WTC11 (cell line): ENCODE measurements at places on chromosomes 5 and 9.

DNA sequence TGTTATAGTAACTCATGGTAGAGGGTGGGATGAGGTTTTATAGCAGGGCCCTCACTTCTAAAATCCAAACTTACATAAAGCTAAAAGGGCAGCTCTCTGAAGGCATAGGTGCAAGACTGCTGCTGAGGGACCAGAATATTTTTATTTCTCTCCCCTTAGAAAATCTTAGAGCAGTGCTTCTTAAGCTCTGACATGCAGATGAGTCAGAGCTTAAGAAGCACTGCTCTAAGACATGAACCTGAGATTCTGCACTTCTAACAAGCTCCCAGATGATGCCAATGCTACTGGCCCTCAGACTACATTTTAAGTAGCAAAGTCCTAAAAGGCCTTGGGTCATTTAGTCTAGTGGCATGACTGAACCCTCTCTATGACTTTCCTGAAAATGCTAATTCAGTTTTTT lies 97.6 kb upstream of the SPRY4 start:
- no peak for DNase-seq

DNA sequence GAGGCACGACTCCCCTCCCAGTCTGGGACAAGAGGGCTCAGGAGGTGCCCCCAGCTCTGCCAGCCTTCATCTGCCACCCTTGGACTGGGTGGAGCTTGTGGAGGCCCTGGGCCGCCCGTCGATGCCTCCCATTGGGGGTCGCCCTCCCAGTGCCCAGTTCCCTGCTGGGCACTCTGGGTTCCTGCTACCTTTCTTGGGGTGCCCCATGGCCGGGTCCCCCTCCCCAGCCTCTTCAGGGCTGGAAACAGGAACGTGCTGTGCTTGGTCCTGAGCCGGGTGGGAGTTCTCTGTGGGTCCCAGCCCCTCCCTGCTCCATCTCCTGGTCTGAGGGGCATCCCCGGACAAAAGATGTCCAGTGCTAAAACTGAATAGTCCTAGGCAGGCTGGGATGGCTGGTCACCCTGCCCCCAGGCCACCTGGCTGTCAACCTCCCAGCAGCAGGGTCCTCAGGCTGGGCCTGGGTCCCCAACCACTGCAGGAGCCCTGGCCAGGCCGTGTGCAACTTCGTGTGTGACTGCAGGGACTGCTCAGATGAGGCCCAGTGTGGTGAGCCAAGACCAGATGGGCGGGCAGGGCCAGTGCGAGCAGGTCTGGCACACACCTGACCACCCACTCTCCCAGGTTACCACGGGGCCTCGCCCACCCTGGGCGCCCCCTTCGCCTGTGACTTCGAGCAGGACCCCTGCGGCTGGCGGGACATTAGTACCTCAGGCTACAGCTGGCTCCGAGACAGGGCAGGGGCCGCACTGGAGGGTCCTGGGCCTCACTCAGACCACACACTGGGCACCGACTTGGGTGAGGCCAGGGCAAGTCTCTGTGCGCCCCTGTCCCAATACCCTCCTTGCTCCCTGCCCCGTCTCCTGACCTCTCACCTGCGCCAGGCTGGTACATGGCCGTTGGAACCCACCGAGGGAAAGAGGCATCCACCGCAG lies 784 bp downstream of the MAMDC4 start:
- no peak for DNase-seq

GRCh38 chr9:126423916-126424185 lies 97.2 kb downstream of the MVB12B start:
- no peak for DNase-seq

DNA sequence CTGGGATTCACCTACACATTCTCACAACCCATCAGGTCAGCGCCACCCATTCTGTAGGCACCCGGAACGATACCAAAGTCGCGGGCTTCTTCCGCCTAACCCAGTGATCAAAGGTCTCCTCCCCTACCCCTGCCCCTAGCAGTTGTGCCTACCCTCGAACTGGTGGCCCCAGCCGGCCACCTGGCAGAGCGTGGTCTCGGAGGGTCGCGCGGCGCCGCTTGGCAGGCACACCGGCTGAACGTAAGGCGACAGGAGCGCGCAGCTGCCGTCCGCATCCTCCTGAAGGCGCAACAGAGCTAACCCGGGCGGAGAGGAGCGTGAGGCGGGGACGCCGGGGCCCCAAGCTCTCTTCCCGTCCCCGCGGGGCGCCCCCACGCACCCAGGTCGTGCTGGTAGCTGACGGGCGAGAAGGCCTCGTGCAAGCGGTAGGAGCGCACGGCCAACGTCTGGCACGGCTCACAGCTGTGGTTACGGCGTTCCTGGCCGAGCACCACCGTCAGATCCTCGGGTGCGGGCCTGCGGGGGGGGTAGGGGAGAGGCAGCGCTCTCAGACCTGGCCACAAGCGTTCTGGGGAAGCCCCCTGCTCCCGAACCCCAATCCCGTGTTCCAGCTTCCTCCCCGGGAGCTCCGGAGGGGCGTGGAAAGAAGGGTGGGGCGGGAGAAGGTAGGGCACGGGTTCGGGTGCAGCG lies 2.8 kb upstream of the PFN3 start:
- DNase-seq = peak; percentile 50

DNA sequence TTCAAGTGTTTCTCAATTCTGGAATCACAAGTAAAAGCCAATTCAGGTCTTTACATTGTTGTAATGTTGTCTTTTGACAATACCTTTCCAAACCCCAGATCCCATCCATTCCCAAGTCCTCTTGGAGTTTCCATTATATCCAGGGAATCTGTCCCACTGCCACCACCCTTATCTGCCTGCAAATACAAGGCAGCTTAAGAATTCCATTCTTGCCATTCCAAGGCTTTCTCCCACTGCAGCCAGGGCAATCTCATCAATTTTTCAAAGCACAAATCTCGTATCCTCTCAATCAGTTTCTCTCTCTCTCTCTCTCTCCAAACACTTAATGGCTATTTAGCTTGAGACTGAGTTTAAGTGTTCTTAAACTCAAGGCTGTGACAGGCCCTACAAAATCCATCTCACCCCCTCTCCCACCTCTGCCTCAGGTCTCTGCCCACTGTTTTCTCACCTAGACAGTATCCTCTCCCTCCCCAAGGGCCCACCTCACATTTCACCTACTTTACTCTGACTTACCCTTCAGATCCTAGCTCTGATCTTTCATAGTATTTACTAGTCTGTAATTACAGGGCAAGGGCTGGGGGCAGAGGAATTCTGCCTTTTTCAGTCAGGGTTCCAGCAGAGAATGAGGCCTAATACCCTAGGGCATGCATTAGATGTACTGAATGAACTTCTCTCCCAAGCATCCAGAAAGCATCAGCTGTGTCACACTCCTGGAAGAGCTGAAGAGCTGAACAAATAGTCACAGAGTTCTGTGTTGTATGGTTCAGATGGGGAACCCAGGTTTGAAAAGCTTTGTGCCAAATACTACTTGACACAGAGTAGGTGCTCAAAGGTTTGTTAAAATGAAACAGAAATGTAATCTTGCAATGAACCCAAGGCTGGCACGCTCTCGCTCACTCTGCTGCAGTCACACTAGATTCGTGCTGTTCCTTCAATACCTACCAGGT lies 46.0 kb downstream of the RAPGEF1 start:
- DNase-seq = no peak

GRCh38 chr5:131185523-131186104 lies 14.9 kb downstream of the LYRM7 start:
- DNase-seq = no peak

- no peak for DNase-seq
Measured at GRCh38 chr5:128574041-128574440, 36.0 kb upstream of the FBN2 start.

DNA sequence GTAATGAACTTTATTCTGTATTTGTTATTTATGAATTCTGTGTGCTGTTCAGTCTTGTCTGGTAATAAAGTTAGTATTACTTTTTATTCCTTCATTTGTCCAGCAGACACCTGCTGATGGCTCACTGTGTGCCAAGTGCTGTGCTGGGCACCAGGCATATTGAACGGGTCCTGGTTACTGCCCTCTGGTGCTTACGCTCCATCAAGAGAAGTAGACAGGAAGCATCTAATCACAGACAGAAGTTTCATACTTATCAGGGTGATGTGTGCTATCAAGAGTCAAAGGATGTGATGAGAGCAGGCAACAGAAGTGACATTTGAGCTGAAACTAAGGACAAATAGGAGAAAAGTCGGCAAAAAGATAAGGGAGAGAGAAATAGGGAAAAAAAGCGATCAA lies 153.1 kb downstream of the FGF1 start:
- DNase-seq = no peak

GRCh38 chr5:1524481-1524798 lies 680 bp upstream of the LPCAT1 start:
- peak; percentile 27 for DNase-seq

DNA sequence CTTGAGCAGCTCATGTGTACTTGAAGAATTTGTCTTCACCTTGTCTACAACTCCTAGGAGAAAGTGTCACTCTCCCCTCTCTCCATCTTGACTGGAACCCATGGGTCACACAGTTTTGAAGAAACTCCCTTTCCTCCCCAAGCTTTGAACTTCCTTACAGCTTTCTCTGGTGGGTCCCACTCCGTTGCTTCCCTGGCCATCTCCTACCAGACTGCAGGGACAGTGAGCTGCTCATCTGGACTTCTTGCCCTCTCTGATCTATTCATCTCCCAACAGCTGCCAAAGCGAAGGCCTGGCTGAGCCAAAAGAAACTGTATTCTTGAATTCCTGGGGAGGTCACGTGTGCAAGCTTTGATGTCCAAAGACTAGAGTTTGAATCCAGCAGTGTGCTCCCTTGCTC lies 22.7 kb upstream of the CXCL14 start:
- no peak for DNase-seq

GRCh38 chr5:149677731-149678130 lies 52.4 kb upstream of the PPARGC1B start:
- no peak for DNase-seq

GRCh38 chr9:109893241-109893640 lies 113.2 kb downstream of the PALM2AKAP2 start:
- no peak for DNase-seq

DNA sequence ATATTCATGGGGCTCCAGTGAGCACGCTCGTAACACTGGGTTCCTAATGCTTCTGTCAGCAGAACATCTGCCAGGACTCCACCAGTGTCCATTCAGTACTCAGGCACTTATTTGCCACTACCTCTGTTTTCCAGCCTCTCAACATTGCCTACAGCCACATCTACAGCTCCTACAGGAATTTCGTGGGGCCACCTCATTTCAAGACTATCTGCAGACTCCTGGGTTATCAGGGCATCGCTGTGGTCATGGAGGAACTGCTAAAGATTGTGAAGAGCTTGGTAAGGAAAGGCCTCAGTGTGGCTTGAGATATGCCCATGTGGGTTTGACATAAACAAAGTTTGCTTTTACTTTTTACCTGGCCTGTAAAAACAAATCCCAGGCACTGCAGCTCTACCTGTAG lies 92.9 kb downstream of the CYFIP2 start:
- DNase-seq = no peak

DNA sequence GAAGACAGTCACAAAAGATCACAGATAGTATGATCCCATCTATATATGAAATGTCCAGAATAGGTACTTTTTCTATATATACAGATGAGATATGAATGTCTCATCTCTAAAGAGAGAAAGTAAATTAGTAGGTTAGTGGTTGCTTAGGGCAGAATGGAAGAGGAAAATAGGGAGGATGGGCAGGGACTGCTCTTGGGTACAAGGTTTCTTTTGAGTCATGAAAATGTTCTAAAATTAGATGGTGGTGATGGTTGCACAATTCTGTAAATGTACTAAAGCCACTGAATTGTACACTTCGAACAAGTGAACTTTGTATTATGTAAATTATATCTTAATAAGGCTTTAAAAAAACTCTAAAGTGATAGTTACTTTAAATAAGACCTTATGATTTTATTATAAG lies 59.6 kb upstream of the GRAMD2B start:
- no peak for DNase-seq

GRCh38 chr9:134366223-134367031 lies 40.2 kb downstream of the RXRA start:
- DNase-seq = no peak

GRCh38 chr9:89980600-89980999 lies 375.8 kb downstream of the GADD45G start:
- DNase-seq = no peak
